ENCODE measurements at places on chromosomes 12 and 14.

DNA sequence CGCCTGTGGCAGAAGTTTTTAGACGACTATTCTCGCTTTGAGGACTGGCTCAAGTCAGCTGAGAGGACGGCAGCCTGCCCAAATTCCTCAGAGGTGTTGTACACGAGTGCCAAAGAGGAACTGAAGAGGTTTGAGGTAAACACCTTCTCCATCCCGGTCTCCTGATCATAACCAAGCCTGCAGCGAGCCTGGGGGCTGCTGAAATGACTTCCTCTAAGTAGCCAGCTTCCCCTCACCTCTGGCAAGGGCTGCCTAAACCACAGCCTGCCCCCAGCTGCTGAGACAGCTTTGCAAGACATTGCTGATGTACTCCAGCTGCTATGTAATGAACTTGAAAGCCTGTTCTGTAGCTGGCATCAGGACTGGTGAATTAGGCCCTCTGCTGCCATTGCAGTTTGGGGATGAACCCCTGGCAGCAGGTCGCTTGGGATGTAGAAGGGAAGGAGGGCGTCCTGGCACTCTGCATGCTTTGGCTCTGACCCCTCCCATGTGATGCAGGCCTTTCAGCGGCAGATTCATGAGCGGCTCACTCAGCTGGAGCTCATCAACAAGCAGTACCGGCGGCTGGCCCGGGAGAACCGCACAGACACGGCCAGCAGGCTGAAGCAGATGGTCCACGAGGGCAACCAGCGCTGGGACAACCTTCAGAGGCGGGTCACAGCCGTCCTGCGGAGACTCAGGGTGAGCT is 84.6 kb downstream of the ESR2 start:
- DNase-seq: no peak

DNA sequence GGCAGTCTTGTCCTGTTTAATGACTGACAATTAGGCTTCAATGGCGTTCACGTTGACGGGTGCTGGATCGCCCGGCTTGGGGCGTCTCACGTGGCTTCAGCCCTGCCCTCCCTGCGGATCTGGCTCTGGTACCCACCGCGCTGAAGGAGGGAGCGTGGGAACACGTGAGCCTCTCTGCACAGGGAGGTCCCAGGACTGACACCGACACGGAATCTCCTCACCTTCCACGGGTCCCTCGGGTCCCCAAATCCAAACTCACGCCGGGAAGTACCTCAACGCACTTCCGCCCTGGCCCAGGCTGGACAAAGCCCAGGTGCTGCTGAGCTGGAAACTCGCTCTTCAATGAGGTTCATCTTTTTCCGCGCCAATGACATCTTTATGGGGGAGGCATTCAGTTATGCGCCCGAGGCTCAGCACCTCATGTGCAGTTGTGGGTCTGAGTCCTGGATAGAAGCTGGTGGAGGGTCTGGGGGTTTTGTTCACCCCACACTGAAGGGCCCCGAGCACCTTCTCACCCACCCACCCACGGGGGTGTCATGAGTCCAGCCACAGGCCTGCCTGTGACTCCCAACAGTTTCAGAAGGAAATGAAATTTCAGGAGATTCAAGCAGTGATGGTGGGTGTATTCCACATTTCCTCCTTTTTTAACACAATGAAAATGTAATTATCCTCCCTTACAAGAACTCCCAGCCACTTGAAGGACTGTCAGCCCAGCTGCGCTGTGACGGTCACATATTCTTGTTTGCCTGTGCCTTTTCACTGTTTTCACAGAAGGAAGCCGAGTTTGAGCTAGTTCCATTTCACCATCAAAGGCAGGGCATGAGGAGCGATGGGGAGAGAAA is 251.7 kb upstream of the SFSWAP start:
- DNase-seq: no peak

DNA sequence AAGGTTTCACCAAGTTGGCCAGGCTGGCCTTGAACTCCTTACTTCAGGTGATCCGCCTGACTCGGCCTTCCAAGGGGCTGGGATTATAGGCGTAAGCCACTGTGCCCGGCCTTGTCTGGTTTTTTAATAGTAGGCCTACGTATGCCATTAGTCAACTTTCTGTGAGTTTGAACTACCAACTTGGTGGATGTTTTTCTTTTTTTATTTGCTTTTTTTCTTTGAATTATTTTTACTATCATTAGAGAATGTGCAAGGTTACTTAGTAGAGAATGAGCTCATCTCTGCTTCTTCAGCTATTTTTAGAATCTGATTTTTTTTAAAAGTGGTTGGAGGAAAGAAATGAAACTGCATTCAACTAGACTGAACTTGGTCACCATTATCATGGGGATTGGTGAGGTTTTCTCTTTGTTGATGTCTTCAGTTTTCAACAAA is 51.4 kb downstream of the HMGA2 start:
- no peak for DNase-seq

GRCh38 chr14:24565766-24566165 is 10.3 kb downstream of the CTSG start:
- no peak for DNase-seq
